ENCODE measurements at places on chromosomes 6 and 20. TPM values are rescaled to one million over a fixed set of nuclear protein-coding genes. Genes with fewer than 3 reads are reported as not detected.

DNA sequence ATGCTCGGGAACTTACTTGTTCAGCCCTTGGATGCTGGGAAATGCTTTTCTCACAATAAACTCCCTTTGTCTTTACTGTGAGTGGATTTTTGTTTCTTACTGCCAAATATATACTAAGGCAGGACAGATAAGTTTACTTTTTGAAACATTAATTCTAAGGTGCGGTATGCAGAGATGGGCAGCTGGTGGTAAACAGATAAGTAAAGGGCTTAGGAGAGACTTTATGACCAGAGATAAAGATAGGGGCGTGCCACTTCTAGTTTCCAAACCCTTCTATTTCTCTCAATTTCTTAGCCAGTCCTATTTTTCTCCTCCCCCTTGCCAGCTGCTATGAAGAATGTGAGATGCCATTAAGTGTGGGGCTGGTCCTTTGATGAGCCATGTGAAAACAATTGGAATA, 16.3 kb downstream of the SAMD3 start:
- DNase-seq: no peak

DNA sequence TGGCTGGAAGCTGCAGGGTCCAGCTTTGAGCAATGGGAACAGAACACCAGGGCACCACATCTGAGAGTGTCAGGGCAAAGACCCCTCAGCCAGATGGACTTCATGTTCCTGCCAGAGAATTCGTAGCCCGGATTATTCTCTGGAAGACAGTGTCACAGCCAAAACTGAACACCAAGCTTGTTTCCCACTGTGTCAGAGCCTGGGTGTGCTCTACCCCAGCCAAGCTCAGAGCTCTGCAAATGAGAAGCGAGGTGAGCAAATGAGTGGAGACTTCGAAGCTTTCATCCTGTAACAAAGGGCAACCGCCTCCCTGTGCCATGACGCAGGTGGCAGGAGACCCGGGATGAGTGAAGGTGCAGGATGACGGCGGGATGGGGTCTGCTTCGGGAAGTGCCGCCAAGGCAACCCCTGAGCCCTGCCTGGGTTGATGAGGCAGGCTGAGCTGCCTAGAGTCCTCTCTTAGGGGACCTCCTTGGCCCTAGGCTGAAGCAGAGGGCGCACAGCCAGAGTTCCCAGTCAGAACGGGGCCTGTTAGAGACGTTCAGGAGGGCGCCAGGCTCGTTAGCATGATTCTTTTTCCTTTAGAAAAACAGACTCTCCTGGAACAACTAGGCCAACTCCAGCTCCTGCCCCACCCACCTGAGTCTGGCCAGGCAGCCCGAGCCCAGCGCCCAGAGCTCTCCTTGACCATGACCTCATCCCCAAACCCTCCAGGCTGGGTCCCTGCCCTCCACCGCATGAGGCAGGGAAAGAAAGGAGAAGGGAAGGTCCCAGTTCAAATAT, 187.7 kb downstream of the SOD2 start:
- no peak for DNase-seq

- DNase-seq: no peak
Measured at GRCh38 chr20:56769921-56770600, 141.0 kb downstream of the TFAP2C start.

GRCh38 chr6:72316675-72317380, 305.0 kb upstream of the KCNQ5 start:
- DNase-seq: no peak

GRCh38 chr20:32527447-32528055, 57.6 kb downstream of the NOL4L start:
- DNase-seq: no peak

DNA sequence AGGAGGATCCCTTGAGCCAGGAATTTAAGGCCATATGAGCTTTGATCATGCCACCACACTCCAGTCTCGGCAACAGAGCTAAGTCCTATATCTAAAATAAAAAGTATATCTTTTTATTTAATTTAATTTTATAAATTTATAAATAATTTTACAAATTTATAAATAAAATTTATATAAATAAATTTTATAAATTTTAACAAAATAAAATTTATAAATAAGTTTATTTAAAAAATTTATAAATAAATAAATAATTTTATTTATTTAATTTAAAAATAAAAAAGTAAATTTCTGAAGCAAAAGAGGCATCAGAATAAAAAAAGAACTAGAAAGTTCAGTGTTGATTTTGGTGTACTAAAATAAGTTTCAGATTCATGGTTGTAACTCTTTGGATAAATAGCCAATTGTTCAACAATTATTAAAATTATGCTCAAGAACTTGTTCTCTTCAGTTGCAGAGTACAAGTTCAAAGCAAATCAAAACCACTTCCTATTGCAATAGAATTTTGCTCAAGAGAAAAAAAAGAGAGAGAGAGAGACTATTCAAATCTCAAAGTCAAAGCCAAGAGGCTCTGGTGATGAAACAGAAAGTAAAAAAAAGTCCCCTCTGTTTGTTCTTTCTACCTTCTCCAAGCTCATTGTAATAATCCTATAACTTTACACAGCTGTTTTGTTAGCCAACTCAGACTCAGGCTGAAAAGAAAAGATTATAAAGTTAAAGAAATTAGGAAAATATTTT, 547.5 kb upstream of the ADGRB3 start:
- DNase-seq: no peak

The CEP162 gene
- 3.0 TPM for total RNA-seq

The ADGRF4 gene
- total RNA-seq: not detected
